MM.1S (cell line): ENCODE measurements at places on chromosomes 3 and 15.

DNA sequence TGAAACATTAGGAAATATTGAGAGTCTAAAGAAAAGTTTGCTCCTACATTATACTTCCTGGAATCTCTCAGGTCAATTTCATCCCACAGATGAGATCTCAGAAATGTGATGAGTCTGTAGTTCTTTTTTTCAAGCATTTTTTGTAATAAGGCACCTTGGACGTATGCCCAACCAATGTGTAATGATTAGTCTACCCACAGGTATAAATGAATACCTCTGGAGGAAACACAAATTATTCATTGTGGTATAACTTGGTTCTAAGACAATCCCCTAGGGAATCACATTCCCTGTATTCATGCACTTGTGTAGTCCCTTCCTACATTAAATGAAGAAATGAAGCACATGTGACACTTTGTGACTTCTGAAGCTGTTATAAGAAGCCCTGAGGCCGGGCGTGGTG is 596.2 kb upstream of the UBE2E2 start:
- no peak for DNase-seq

DNA sequence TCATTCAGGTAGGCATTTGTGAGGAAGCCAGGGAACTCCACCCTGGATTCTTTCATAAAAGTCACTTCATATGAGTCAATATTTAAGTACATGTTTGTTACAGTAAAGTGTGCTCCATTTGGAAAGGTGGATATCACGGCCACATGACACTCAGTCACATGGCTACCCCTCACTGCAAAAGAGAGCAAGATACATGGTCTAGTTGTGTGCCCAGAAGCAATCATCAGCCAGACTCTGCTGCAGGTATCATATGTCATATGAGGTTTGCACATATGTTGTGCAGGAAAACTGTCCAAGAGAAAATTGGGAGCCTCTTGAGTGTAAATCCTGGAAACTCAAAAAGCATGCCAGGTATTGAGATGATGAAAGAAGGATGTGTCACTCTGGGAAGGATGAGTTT is 55.0 kb upstream of the NMNAT3 start:
- no peak for DNase-seq

DNA sequence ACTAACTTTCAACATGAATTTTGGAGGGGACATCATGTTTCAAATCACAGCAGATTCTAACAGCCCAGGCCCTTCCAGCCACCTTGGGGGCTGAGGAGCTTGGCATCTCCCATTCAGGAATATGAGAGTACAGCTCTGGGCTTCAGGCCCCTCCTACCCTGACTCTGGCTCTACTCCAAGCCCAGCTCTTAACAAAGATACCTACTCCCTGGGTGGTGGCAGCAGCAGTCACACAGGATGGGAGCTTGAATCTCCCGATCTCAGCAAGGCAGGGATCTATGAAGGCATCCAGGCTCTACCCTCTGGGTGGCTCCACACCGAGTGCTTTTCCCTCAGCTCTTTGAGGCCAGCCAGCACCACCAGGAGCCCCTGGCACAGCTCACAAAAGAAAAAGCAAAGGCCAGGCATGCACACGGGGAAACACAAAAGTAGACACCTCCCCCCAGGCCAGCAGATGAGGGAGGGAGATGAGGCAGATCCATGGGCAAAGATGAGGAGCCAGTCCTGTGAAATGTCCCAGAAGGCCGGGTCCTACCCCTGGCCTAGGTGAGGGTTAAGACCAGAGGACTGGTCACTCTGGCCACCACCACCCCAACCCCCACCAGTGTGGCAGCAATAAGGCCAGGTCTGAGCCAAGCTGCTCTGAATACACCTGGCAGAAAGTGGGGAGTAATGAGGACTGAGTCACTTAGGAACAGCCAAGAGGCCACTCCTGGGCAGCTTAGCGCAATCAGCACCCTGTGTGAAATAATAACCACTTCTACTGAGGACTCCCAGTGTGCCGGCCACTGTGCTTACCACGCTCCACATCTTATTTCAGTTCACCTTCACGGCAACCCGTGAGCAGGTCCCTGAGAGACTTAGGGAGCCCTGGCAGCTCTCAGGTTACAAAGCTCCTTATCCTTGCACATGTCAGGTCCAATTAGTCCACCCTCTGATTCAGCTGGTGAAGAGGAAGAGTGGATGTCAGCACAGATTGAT is 24.3 kb downstream of the PLA2G4F start:
- no peak for DNase-seq

- DNase-seq, result no peak
Measured at GRCh38 chr15:68316061-68316804, 38.7 kb downstream of the FEM1B start.

DNA sequence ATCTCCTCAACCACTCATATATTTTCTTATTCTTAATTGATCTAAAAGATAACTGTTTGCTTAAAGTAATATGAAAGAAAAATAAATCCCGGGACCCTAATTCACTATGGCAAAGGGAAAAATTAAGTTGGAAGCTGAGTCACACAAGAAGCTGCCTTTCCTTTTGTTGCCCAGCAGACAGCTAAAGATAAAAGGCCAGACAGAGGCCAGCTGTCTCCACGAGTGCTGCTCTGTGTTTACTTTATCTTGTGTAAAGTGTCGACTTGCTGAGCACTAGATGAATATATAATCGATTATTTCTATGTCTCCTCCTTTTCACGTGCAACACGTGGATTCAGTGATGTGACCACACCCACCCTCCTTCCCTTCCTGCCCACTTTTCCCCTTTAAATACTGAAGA is 52.8 kb upstream of the NSMCE3 start:
- DNase-seq, result no peak

DNA sequence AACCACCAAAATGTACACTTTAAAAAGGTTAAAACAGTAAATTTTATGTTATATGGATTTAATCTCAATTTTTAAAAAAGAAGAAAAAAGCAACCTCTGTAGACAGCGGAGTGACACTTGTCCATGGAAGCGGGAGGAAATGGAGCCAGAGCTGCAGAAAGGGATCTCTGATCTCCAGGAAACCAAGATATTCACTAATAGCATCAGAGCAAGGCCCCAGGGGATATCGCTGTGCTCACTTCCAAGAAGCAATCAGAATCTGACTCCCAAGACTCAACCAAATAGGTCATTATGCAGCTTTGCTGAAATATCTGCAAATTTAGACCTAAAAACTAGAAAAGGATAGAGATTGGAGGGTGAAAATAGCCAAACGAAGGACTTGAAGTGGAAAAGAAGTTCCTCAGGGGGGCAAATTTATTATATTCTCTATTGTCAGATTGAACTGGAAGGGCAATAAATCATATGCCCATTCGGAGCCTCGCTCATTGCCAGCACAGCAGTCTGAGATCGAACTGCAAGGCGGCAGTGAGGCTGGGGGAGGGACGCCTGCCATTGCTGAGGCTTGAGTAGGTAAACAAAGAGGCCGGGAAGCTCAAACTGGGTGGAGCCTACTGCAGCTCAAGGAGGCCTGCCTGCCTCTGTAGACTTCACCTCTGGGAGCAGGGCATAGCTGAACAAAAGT is 62.0 kb upstream of the ATP2C1 start:
- no peak for DNase-seq

GRCh38 chr3:142115867-142116668 is 33.3 kb downstream of the TFDP2 start:
- no peak for DNase-seq

- DNase-seq, result no peak
Measured at GRCh38 chr3:114221165-114221880, 16.1 kb downstream of the ZNF80 start.

- no peak for DNase-seq
Measured at GRCh38 chr3:184211297-184211696, 18.1 kb upstream of the VWA5B2 start.

GRCh38 chr3:190701096-190701532 is 161.4 kb downstream of the GMNC start:
- peak; percentile 55 for DNase-seq

DNA sequence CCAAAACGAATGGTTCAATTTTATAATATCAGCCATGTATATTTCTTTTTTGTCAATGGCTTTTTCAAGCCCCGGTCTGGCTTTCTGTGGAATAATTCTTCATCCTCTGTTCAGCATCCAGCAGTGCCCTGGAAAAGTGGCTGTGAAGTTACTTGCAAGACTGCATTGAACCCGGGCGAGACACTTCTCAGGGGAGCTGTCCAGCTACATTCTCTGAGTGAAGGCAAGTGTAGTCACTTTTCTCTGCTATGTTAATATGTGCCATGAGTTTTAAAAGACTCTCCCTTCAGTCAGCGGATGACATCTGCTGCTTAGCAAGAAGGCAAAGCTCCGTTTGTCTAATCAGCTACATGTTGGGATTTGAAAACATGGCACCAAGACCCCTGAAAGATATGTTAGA is 81.3 kb upstream of the RGMA start:
- no peak for DNase-seq

DNA sequence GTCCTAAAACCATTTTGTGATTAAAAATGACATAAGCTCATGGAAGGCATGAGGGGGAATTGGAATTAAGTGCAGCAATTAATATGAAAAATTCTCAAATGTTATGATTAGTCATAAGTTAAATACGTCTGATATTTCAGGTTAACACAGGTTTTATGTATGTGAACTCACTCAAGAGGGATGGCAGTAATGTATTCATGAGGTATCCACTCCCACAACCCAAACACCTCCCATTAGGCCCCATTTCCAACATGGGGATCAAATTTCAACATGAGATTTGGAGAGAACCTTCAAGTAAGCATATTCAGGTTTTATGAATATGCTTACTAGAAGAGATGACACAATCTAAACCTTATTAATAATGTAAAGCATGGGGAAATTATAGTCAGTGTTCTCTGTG is 41.6 kb upstream of the IL20RB start:
- no peak for DNase-seq

DNA sequence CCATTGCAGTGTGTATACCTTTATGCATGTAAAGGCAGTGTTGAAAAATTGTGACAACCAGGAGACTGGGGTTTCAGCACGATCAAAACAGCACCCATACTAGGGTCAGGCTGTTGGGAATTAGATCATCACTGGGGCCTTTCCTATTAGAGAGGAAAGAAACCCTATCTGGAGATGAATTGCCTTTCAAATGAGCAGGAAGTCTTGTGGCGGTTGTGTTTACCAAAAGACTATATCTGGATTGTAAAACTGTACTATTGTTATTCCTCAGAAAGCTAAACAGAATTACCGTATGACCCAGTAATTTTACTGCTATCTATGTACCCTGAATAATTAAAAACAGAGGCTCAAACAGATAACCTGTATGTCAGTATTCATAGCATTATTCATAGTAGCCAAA is 10.1 kb downstream of the UBE2E1 start:
- no peak for DNase-seq

GRCh38 chr3:155079746-155080487 is at the start of gene MME:
MME (plus strand) TSS chr3:155080319; CDS start chr3:155084168, 3,849 bp downstream.
- peak; percentile 24 for DNase-seq

DNA sequence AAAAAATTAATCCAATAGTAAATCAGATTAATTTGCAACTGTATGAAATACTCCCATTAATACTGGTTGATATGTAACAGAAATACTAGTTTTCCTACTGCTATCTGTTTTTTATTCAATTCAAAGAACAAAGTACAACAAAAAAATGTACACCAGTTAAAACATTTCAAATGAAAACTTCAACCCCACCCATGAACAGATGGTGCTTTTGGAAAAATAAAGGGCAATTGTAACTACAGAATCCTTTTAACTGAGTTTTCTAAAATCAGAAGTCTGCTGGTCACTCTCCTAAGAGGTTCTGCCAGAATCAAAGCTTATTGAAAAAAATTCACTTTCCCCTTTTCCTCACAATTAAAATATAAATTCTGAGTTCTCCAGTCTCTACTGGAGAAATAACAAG is 34.3 kb downstream of the DENND6A start:
- DNase-seq, result no peak

DNA sequence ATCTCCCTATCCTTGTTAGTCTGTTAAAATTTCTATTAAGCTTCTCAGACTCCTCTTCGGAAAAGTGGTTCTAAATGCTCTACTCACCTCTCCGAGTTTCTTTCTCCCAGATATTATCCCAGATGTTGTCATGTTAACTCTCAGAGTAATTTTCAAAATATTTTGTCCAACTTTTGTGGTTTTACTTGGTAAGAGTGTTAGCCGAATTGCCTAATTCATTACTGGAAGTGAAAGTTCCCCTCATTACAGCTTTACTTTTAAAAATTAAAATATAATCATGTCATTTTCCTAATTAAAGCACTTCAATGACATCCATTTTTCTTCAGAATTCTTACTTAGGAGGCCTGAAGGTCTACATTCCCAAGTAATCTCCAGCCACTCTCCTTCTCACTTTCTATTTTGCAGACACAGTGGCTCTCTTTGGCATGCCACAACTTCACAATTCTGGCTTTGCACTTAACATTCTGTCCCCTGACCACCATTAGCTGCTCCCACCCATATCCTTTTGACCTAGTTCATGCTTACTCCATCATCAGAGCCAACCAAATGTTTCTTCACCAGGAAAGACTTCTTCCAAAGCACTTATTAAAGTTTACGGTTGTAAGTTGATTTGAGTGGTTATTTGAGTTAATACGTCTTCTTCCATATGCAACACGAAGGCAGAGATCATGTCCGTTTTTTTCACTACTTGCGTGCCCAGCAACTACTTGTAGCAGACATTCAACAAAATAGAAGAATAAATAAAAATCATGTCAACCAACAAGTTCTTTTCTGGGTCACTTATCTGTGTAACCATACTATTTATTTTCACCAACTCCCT is 10.2 kb upstream of the TIPARP start:
- DNase-seq, result no peak

DNA sequence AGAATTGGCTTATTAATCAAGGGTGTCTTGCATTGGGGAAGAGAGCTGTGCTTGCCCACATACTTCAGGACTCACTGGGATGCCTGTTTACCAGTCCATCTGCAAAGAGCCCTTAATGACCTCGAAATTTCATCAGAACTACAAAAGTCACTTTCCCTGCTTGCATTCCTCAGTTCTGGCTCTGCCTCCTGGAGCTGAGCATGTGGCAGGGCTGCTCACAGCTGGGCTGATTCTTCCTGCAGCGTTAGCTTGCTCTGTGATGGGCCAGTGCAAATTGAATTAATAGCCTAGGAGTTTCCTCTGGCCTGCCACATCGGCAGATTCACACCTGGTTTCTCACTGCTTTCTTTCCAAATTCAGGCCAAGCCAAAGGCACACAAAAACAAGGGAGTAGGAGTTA is 108.9 kb downstream of the DUT start:
- DNase-seq, result no peak

- DNase-seq, result no peak
Measured at GRCh38 chr3:171374661-171375285, 85.4 kb downstream of the TNIK start.

GRCh38 chr15:67178569-67179210 is 75.8 kb downstream of the AAGAB start:
- no peak for DNase-seq

- peak; percentile 63 for DNase-seq
Measured at GRCh38 chr3:32438596-32439344, 47.1 kb downstream of the CMTM7 start.
